Left ventricle myocardium inferior (tissue), 1 donor: ENCODE measurements at places on chromosomes 13 and 19. TPM values are rescaled to one million over a fixed set of nuclear protein-coding genes. Genes with fewer than 3 reads are reported as not detected.

GRCh38 chr19:17226002-17226933, at the start of gene OCEL1:
Gene OCEL1, plus strand, starts transcription at chr19:17226226. Its CDS starts 22 bp downstream, at chr19:17226248.
- H3K4me3 ChIP-seq, result peak within 1 kb of the TSS; percentile 85
- peak; percentile 100 for DNase-seq
- no peaks in the 10 kb centered on the region for H3K27me3 ChIP-seq
- H3K4me1 ChIP-seq, result peaks cover 18% of the 10 kb centered on the region
- H3K27ac ChIP-seq, result peak within 1 kb of the TSS; percentile 97

GRCh38 chr19:35029737-35030256, 473 bp upstream of the SCN1B start:
- no peaks in the 10 kb centered on the region for H3K27me3 ChIP-seq
- H3K4me1 ChIP-seq, result peaks cover 18% of the 10 kb centered on the region
- peak overlapping the region; percentile 65 for H3K27ac ChIP-seq
- peaks cover 41% of the 10 kb centered on the region for H3K36me3 ChIP-seq

DNA sequence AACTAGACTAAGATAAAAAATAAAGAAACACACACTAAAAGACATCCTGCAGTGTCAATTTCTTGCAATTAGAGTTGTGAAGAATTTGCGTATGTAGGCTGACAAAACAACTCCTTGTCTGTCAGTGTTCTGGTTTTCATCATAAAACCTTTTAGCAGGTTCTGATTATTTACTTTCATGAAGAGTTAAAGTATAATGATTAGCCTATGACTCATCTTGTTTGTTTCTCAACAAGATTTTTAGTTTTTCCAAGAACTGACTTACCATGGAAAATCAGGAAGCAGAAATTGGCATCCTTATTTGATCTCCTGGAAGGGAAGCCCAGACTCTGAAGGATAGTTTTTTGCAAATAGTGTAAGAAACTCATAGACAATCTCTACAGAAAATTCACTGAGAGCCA, 848.7 kb upstream of the PCDH9 start:
- H3K4me1 ChIP-seq, result no peaks in the 10 kb centered on the region
- no peak for DNase-seq
- H3K4me3 ChIP-seq, result no peak overlapping the region
- H3K36me3 ChIP-seq, result no peaks in the 10 kb centered on the region
- H3K27ac ChIP-seq, result no peak overlapping the region

GRCh38 chr19:58033741-58034476, at the start of gene ZSCAN1:
Gene ZSCAN1, plus strand, starts transcription at chr19:58034025. Its CDS starts 3,812 bp downstream, at chr19:58037837.
- peak; percentile 90 for DNase-seq
- peak within 1 kb of the TSS; percentile 62 for H3K27ac ChIP-seq
- peaks cover 8% of the 10 kb centered on the region for H3K27me3 ChIP-seq
- peaks cover 8% of the 10 kb centered on the region for H3K4me1 ChIP-seq
- peak within 1 kb of the TSS; percentile 70 for H3K4me3 ChIP-seq
- H3K36me3 ChIP-seq, result no peaks in the 10 kb centered on the region

DNA sequence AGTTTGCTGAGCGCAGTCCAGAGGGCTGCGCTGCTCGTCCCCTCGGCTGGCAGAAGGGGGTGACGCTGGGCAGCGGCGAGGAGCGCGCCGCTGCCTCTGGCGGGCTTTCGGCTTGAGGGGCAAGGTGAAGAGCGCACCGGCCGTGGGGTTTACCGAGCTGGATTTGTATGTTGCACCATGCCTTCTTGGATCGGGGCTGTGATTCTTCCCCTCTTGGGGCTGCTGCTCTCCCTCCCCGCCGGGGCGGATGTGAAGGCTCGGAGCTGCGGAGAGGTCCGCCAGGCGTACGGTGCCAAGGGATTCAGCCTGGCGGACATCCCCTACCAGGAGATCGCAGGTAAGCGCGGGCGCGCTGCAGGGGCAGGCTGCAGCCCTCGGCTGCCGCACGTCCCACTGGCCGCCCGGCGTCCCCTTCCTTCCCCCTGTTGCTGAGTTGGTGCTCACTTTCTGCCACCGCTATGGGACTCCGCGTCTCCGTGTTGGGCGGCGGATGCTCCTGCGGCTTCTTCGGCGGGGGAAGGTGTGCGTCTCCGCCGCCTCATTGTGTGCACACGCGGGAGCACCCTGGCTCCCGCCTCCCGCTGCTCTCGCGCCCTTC, 772 bp downstream of the GPC6 start:
- H3K27ac ChIP-seq, result peak overlapping the region; percentile 61
- no peak for DNase-seq
- H3K4me1 ChIP-seq, result peaks cover 23% of the 10 kb centered on the region
- H3K4me3 ChIP-seq, result peak overlapping the region; percentile 68
- H3K36me3 ChIP-seq, result no peaks in the 10 kb centered on the region

- no peak overlapping the region for H3K4me3 ChIP-seq
- peaks cover 28% of the 10 kb centered on the region for H3K4me1 ChIP-seq
- no peaks in the 10 kb centered on the region for H3K36me3 ChIP-seq
- no peak overlapping the region for H3K27ac ChIP-seq
- H3K27me3 ChIP-seq, result no peaks in the 10 kb centered on the region
Measured at GRCh38 chr13:99655351-99656091, 154.2 kb downstream of the TM9SF2 start.

DNA sequence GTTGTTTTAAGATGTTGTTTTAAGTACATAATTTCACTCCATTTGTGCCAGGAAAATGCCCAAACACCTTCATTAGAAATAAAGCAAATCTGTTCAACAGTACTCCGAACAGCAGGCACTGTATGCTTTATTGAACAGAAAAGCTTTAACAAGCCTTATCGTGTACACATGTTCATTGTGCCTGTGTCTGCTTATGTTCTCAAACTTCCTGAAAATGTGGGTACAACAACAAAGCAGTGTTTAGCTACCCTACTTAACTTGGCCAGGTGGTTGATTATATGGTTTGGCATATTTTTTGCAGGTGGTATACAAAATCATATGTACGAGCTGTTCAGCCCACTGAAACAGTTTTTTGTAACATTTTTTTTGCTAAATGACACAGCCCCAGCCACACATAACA, 718.0 kb downstream of the DACH1 start:
- H3K4me1 ChIP-seq, result no peaks in the 10 kb centered on the region

DNA sequence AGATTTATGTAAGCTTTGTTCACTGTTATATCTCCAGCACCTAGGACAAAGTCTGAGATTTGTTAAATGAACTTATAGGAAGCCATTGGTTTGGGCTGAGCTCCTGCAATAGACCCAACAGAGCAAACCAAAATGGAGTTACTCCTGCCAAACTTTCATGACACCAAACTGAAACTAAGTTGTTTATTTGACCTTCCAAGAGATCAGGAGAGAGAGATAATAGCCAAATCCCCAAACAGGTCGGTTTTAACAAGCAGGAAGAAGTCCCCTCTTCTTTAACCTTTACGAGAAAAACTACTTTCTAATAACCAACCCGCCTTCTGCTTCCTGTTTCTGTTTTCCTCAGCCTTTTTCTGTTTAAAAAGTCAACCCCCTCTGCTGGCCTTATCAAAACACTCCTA, 54.9 kb upstream of the ATP12A start:
- peaks cover 4% of the 10 kb centered on the region for H3K4me1 ChIP-seq
- peaks cover 5% of the 10 kb centered on the region for H3K27me3 ChIP-seq
- no peak for DNase-seq
- peak overlapping the region; percentile 19 for H3K27ac ChIP-seq

GRCh38 chr19:41311072-41311471, 1.1 kb downstream of the CCDC97 start:
- no peak for DNase-seq
- H3K4me3 ChIP-seq, result peak overlapping the region; percentile 83
- H3K27me3 ChIP-seq, result no peaks in the 10 kb centered on the region
- peaks cover 55% of the 10 kb centered on the region for H3K36me3 ChIP-seq

- H3K4me3 ChIP-seq, result no peak overlapping the region
- no peak for DNase-seq
- H3K27me3 ChIP-seq, result no peaks in the 10 kb centered on the region
- no peaks in the 10 kb centered on the region for H3K4me1 ChIP-seq
Measured at GRCh38 chr13:37640499-37640898, 41.9 kb upstream of the POSTN start.

- no peak for DNase-seq
- H3K27me3 ChIP-seq, result peaks cover under 1% of the 10 kb centered on the region
- H3K4me1 ChIP-seq, result no peaks in the 10 kb centered on the region
Measured at GRCh38 chr13:46468570-46469463, 81.8 kb upstream of the RUBCNL start.

DNA sequence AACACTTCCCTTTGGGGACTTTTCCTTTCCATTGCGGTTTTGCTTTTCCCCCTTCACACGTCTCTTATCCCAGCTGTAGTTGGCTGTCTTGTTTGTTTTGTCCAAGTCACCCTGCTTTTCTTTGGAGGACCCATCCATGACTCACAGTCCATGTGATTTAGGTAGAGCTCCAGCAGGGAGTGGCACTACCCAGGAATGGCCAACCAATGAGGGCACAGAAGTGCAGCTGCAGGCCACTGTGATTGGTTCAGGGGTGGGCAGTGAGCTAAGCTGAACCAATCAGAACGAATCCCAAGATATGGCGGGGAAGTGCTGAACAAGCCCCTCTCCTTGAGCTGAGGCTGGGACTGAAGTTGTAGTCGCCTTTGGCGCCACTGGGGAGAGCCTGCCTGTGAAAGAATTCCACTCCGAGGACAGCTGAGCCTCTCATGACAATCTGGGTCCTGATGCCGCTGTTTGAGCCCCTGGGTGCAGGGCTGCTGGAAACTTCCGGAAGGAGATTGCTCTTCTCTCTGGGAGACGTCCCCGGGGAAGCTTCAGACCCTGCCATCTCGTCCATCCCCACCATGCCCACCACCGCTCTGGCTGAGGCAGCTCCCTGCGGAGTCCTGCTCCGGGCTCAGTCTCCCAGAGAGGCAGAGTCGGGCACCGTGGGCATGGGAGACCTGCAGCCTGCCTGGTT, 62.9 kb upstream of the URI1 start:
- H3K4me1 ChIP-seq, result peaks cover 19% of the 10 kb centered on the region
- H3K36me3 ChIP-seq, result no peaks in the 10 kb centered on the region
- no peak overlapping the region for H3K4me3 ChIP-seq

DNA sequence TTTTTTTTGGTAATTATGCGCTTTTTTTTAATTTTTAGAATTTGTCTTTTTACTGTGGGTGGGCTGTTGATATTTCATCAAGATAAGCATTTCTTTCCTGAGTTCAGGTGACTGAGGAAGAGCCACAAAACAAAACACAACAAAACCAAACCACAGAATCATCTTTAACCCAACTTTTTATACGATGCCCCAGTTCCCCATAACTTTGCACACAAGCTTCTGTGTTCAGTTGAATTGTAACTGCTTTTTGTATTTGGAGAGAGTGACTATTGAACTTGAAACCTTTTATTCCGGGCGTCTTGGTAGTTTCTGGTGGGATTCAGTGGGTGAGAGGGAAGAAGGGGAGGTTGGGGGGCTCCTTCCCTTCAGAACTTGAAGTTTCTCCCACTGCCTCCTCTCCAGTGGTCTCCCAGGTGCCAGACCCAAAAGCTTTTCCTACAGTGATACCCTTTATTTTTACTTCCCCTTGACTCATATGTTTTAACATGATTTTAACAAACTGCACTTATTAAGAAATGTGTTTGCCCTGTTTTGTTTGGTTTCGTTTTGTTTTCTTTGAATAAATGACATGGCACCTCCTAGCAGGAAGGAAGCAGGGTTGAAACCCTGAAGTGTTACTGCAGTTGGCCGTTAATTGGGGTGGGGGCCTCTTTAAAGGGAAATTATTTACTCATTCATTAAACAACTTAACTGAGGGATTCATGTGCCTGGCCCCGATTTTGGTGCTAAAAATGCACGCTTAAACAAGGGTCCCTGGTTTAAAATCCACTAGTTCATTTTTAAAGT, 2.7 kb upstream of the CCDC97 start:
- DNase-seq, result no peak
- peaks cover 74% of the 10 kb centered on the region for H3K4me1 ChIP-seq
- H3K36me3 ChIP-seq, result peaks cover 61% of the 10 kb centered on the region
- H3K27ac ChIP-seq, result peak overlapping the region; percentile 98

DNA sequence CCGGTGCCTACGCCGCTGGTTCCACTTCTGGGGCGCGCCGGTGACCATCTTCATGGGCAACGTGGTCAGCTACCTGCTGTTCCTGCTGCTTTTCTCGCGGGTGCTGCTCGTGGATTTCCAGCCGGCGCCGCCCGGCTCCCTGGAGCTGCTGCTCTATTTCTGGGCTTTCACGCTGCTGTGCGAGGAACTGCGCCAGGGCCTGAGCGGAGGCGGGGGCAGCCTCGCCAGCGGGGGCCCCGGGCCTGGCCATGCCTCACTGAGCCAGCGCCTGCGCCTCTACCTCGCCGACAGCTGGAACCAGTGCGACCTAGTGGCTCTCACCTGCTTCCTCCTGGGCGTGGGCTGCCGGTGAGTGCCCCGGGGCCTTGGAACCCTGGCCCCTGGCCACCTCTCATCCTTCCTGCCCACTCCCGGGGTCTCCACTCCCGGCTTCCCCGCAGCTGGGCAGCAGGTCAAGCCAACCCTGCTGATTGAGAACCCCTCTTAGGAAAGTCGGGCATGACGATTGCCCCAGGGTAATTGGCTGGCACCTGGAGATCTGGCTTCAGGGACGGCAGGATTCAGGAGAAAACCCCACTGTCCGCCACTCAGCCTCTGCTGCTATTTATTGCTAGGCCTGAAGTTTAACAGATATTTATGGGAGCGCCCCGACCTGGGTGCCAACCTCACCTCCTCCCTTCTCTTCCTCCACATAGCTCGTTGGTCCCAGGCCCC, 39.1 kb downstream of the TRPM4 start:
- H3K36me3 ChIP-seq, result peaks cover 75% of the 10 kb centered on the region
- peak overlapping the region; percentile 69 for H3K27ac ChIP-seq
- no peaks in the 10 kb centered on the region for H3K27me3 ChIP-seq
- peak overlapping the region; percentile 24 for H3K4me3 ChIP-seq

GRCh38 chr19:33440241-33440640, 66.7 kb downstream of the CEBPG start:
- peaks cover 9% of the 10 kb centered on the region for H3K4me1 ChIP-seq
- no peak overlapping the region for H3K4me3 ChIP-seq
- H3K27ac ChIP-seq, result no peak overlapping the region

DNA sequence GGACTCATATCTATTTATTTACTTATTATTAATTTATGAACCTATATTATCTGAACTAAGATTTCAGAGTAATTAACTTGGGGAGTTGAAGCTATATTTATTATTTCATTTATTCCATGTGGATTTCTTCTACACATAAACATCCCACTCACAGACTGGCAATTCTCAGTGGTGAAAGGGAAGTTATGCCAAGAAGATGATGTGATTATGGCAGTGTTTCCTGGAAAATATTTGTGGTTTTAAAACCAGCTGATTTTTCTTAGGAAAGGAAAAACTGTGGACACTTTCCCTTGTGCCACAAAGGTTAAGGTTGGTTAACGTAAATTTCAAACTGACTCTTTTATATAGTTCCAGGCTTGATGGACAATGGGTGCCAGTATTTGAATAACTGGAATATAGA, 513.1 kb downstream of the SLITRK6 start:
- H3K27ac ChIP-seq, result no peak overlapping the region
- DNase-seq, result no peak
- no peaks in the 10 kb centered on the region for H3K36me3 ChIP-seq
- no peak overlapping the region for H3K4me3 ChIP-seq
- H3K4me1 ChIP-seq, result no peaks in the 10 kb centered on the region

Gene SMG9
- total RNA-seq, result 18.9 TPM

Gene TSSK6
- total RNA-seq, result 0.77 TPM

Gene ONECUT3
- total RNA-seq, result not detected

Gene KLC3
- not detected for total RNA-seq

Gene TEX101
- not detected for total RNA-seq

Gene ZNF491
- total RNA-seq, result 2.4 TPM

Gene SHD
- total RNA-seq, result 0.16 TPM

Gene ERCC1
- 108 TPM for total RNA-seq

Gene ZNF761
- total RNA-seq, result 3.3 TPM

Gene CNFN
- 0.49 TPM for total RNA-seq

Gene C3
- total RNA-seq, result 133 TPM

Gene FBXO46
- 9.4 TPM for total RNA-seq

Gene ANGPTL8
- total RNA-seq, result not detected

Gene PCID2
- 54.5 TPM for total RNA-seq
